ENCODE measurements at places on chromosomes 7 and 10.

GRCh38 chr7:843230-843629 lies 11.0 kb downstream of the SUN1 start:
- DNase-seq, result no peak

DNA sequence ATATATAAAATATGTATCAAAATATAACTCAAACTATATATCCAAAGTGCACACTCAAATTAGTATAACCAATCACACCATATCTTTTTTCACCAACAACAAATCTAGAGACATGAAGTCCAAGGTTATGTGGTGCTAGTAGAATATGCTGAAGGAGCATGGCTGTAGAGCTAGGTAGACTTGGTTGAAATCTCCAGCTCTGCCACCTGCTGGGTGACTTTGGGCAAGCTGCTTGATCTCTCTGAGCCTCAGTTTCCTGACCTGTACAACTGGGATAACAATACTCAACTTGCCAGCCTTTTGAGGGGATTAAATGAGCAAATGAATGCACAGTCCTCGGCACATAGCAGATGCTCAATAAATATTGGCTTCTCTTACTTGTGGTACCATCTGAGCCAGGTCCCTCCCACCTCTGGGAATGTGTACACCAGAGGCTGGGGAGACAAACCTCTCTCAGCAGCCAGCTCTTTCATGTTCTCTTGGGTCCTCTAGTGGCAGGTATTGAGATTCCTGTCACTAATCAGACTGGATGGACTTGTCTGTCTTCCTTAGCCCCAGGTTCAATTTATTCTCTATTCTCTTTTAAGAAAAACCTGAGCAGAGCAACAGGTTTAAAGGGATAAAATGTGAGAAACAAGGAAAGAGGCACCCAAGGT lies 94.3 kb upstream of the PDE1C start:
- peak; percentile 70 for DNase-seq

- no peak for DNase-seq
Observed at GRCh38 chr10:70286616-70287015, 2.8 kb upstream of the NPFFR1 start.

DNA sequence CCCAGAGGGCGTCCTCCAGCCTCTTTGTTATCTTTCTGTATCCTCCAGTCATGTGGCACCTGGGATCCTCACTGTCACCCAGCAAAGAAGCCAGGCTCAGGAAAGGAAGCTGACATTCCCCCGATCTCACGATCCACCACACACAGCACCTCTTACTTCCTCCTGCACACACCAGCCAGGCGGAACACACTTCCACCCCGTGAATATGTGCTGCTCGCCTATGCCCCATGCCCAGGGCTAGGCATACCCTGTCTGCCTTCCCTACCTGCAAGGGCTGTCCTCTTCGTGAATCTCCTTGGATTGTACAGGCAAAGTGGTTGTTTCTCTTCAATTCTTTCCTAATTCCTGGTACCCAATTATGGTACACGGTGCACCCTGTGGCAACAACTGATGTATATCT lies 191.0 kb downstream of the TNS3 start:
- no peak for DNase-seq

- no peak for DNase-seq
Observed at GRCh38 chr10:125646311-125646710, 36.7 kb downstream of the TEX36 start.

All from SHP77 (cell line).